ENCODE measurements at places on chromosomes 11 and 22. TPM values are rescaled to one million over a fixed set of nuclear protein-coding genes. Genes with fewer than 3 reads are reported as not detected.

The SHANK2 gene
- polyA plus RNA-seq, result 4.4 TPM

The PNPLA5 gene
- not detected for polyA plus RNA-seq

The CEP57 gene
- 10.6 TPM for polyA plus RNA-seq

The FAM180B gene
- 0.02 TPM for polyA plus RNA-seq

The GRAMD4 gene
- 15.6 TPM for polyA plus RNA-seq

The POLA2 gene
- 8.5 TPM for polyA plus RNA-seq

The MRGPRX4 gene
- not detected for polyA plus RNA-seq

The SCN4B gene
- polyA plus RNA-seq, result 0.75 TPM

The MMP1 gene
- 1.3 TPM for polyA plus RNA-seq

The NRGN gene
- 1.6 TPM for polyA plus RNA-seq

The PIWIL4 gene
- polyA plus RNA-seq, result 0.88 TPM

The CST6 gene
- 36.1 TPM for polyA plus RNA-seq

The OTOG gene
- polyA plus RNA-seq, result not detected

The OR56A5 gene
- polyA plus RNA-seq, result not detected

The SCN3B gene
- polyA plus RNA-seq, result 0.29 TPM

The MMP27 gene
- polyA plus RNA-seq, result 0.07 TPM

The PKP3 gene
- 353 TPM for polyA plus RNA-seq

The OSBPL5 gene
- polyA plus RNA-seq, result 12.6 TPM

The CRYBA4 gene
- not detected for polyA plus RNA-seq

The GGTLC3 gene
- polyA plus RNA-seq, result not detected

The OR4C46 gene
- not detected for polyA plus RNA-seq

The CARNS1 gene
- 0.29 TPM for polyA plus RNA-seq

The CARD18 gene
- 3.0 TPM for polyA plus RNA-seq

The DAGLA gene
- polyA plus RNA-seq, result 5.0 TPM

The SYNGR1 gene
- 32.5 TPM for polyA plus RNA-seq

The UBQLN3 gene
- polyA plus RNA-seq, result not detected

The CSTF3 gene
- 30.4 TPM for polyA plus RNA-seq

The HBD gene
- not detected for polyA plus RNA-seq

The UPK3A gene
- not detected for polyA plus RNA-seq

The BIK gene
- 11.4 TPM for polyA plus RNA-seq

The FGF4 gene
- polyA plus RNA-seq, result not detected

The TMEM151A gene
- 0.04 TPM for polyA plus RNA-seq

The PRG2 gene
- 0.45 TPM for polyA plus RNA-seq

The TIGD3 gene
- polyA plus RNA-seq, result 0.10 TPM

The MS4A7 gene
- polyA plus RNA-seq, result 1.3 TPM

The FXYD6 gene
- polyA plus RNA-seq, result 7.0 TPM

The PPM1F gene
- polyA plus RNA-seq, result 14.3 TPM

The OR2D2 gene
- polyA plus RNA-seq, result not detected

The NPAS4 gene
- polyA plus RNA-seq, result 0.31 TPM

The NCR3LG1 gene
- 0.71 TPM for polyA plus RNA-seq

The CPT1B gene
- 55.5 TPM for polyA plus RNA-seq

The ACR gene
- polyA plus RNA-seq, result 0.14 TPM

The CHADL gene
- polyA plus RNA-seq, result 2.8 TPM
